ENCODE measurements at places on chromosomes 16 and 17. TPM values are rescaled to one million over a fixed set of nuclear protein-coding genes. Genes with fewer than 3 reads are reported as not detected.

Gene SP2
- 1.5 TPM for total RNA-seq

GRCh38 chr16:87849419-87850008 is 19.8 kb downstream of the SLC7A5 start:
- peak overlapping the region; percentile 98 for H3K27ac ChIP-seq
- peaks cover 57% of the 10 kb centered on the region for H3K36me3 ChIP-seq
- H3K4me1 ChIP-seq = peaks cover 99% of the 10 kb centered on the region
- H3K4me3 ChIP-seq = no peak overlapping the region
- no peak for DNase-seq
- H3K27me3 ChIP-seq = no peaks in the 10 kb centered on the region

DNA sequence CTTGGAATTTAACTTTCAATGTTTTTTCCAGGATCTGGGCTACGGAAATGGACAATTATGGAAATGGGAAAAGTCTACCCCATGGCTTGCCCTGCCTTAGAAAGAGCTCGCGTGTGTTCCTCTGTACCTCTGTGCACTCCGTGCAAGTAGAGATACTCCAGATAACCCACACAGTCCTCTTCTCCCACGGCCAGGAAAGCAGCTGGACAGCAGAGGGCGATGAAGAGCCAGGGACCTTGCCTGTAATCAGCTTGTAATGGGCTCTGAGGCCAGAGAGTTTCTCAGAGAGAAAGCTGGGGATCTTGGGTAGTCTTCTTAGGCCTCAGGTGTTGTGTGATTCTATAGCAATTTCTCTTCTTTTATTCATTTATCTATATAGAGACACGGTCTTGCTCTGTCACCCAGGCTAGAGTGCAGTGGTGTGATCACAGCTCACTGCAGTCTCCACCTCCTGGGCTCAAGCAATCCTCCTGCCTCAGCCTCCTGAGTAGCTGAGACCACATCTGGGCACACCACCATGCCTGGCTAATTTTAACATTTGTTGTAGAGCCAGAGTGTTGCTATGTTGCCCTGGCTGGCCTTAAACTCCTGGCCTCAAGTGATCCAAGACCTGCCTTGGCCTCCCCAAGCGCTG is 2.4 kb upstream of the SOCS7 start:
- no peak overlapping the region for H3K4me3 ChIP-seq
- peak; percentile 82 for DNase-seq
- no peak overlapping the region for H3K27ac ChIP-seq
- no peaks in the 10 kb centered on the region for H3K36me3 ChIP-seq

Gene HOXB9
- not detected for total RNA-seq

Gene PRR29
- total RNA-seq = 0.11 TPM

DNA sequence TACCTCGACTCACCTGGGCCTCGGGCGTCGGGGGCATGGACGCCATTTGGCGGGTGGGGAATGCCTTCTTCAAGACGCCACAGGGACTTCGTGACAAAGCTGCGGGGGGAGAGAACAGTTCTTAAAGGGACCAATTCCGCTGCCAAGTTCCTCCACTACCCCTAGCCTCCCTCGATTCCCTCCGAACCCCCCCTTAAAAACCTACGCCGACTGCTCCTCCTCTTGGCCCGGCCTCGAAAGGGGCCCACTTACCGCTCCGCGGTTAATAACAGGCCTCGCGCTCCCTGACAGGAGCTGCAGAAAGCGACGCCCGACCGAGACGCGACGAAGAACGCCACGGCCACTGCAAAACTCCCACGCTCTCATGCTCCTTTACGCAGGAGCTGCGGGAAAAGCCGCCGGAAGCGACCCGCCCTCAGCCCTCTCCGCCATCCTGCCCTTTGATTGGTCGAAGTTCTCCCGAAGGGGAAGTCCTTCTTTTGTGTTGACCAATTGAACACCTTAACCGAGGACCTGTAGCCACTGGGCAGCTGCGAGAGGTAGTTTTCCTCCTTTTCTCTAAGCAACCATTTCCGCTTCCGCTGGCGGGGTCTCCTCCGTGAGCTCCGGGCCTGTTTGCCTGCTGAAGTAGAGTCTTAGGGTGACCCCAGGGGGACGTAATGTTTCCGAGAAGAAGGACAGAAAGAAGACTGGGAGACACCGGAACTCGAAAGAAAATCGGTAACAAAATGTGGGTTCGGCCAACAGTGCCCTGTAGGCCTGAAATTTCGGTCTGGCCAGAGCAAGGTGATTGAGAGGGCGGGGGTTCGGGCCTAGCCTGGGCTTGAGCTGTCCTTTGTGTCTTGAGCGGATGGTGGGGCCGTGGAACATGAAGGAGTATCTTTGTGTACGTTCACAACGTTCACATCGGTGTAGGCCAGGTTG is at the start of the genes NAA60 and ZNF597:
TSS of gene NAA60 (plus strand) at position 573 of the 924 bp plus-strand sequence. CDS start 32,548 bp downstream, outside the sequence.
TSS of gene ZNF597 (minus strand) at position 397 of the 924 bp plus-strand sequence. CDS start at position 46, 351 bp downstream.
- no peaks in the 10 kb centered on the region for H3K27me3 ChIP-seq
- H3K27ac ChIP-seq = peak within 1 kb of the TSS; percentile 78
- H3K4me1 ChIP-seq = peaks cover 66% of the 10 kb centered on the region
- peak within 1 kb of the TSS; percentile 66 for H3K4me3 ChIP-seq
- peak; percentile 93 for DNase-seq
- H3K36me3 ChIP-seq = no peaks in the 10 kb centered on the region

Gene CIBAR2
- total RNA-seq = not detected

Gene MEOX1
- not detected for total RNA-seq
